ENCODE measurements at places on chromosomes 4 and X.

- no peak for DNase-seq
These were observed 30.2 kb upstream of the NKX6-1 start for GRCh38 chr4:84529169-84529751.

- DNase-seq = no peak
These were observed 311.4 kb upstream of the FSTL5 start for GRCh38 chr4:162475246-162475645.

DNA sequence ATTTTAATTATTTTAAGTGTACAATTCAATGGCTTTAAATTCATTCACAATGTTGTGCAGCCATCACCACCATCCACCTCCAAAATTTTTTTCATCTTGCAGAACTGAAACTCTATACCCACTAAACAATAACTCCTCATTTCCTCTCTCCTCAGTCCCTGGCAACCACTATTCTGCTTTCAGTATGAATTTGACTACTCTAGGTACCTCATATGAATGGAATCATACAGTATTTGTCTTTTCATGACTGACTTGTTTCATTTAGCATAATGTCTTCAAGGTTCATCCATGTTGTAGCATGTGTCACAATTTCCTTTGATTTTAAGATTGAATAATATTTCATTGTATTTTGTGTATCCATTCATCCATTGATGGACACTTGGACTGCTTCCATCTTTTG is 46.9 kb downstream of the KIF4A start:
- no peak for DNase-seq

GRCh38 chr4:187444061-187444460 is 551.5 kb upstream of the ZFP42 start:
- DNase-seq = no peak

DNA sequence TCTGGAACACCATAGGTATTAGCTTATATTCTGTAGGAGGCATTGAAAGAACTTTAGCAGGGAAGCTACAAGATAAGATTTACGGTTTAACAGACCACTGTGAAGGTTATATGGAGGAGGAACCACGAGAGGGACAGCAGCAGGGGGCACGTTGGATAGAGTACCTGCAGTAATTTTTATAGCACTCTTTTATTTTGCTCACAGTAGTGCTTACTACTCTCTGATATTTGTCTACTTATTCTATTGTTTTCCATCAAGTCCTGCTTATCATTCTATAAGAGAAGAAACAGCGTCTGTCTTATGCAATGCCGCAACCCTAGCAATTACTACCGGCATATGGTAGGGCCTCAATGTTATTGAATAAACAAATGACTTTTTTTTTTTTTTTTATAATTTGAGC is 122.5 kb downstream of the PCDH7 start:
- no peak for DNase-seq

GRCh38 chrX:40004921-40005291 is 92.9 kb downstream of the BCOR start:
- DNase-seq = no peak

All from stimulated activated CD8-positive, alpha-beta memory T cell treated with anti-CD3 and anti-CD28 coated beads, Interleukin-4, amount 100 ng/mL, for 4 hours (primary cell).